ENCODE measurements at places on chromosomes 4 and X.

GRCh38 chr4:76748649-76749048, 149.3 kb downstream of the SOWAHB start:
- DNase-seq: no peak

DNA sequence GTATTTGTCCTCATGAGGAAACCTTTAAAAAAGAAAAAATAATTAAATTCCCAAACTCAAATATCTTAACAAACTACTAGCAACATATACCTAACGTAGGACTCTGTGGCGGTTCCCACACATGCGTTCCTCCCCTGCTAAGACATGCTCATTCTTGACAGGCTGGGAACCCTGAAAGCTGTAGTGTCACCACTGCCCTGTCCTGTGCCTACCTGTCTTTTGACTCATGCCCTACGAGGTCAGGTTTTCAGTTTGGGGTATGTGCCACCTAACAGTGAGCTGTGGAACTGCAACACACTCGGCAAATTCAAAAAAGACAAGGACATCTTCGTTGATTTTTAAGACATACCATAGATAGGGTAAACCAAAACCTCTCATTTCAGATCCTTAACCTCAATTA, 17.8 kb downstream of the IDS start:
- no peak for DNase-seq

DNA sequence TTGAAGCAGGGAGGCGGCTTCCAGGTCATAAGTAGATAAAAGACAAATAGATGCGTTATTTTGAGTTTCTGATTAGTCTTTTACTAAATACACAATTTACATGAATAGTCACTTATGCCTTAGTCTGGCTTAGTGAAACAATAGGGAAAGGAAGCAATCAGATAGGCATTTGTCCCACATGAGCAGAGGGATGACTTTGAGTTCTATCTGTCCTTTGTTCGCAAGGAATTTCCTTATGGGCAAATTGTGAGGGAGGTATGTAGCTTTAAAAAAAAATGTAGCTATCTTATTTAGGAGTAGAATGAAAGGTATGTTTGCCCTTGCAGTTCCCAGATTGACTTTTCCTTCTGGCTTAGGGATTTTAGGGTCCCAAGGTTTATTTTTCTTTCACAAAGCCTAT, 26.3 kb upstream of the ADH1C start:
- no peak for DNase-seq

- peak; percentile 41 for DNase-seq
Observed at GRCh38 chr4:150078579-150079080, 385 bp downstream of the DCLK2 start.

DNA sequence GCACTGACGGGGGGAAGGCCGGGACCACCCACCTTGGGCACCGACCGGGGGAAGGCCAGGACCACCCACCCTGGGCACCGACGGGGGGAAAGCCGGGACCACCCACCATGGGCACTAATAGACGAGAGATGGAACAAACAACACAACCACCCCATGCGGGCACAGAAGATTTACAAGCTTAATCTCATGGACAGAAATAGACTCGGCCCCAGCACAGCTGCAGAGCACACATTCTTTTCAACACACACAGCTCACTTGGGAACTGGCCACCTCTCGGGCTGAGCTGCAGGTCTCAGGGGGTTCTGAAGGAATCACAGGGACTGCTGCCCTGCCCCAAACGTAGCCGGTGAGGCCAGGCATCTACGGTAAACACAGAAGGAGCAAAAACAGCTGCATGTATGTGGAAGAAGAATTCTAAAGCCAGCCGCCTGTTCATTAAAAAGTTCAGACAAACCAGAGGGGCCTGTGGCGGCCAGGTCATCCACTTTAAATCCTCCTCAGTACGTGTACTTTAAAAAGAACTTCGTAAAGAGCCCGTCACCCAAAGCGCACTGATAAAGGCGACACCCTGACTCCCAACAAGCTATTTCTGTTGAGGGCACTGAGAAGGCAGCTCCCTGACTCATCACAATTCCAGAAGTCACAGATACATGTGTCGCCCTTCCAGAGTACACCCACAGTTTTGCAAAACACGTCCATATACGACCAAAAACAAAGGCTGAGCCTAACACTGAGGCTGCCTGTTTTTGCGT, 17.7 kb downstream of the PPP2R3B start:
- DNase-seq: no peak

DNA sequence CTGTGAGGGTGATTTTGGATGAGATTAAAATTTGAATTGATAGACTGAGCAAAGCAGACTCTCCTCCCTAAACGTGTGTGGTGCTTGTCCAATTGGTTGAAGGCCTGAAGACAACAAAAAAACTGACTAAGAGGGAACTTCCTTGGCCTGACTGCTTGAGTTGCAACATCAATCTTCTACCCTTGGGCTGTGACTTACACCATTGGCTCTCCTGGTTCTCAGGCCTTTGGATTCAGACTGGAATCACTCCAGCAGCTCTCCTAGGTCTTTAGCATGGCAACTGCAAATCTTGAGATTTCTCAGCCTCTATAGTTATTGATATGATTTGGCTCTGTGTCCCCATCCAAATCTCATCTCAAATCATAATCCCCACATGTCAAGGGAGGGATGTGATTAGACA, 49.7 kb upstream of the IGFBP7 start:
- DNase-seq: no peak

- DNase-seq: no peak
Observed at GRCh38 chr4:139639654-139640053, 26.0 kb upstream of the MGST2 start.

- no peak for DNase-seq
Observed at GRCh38 chr4:184838249-184839074, 12.7 kb upstream of the ACSL1 start.

DNA sequence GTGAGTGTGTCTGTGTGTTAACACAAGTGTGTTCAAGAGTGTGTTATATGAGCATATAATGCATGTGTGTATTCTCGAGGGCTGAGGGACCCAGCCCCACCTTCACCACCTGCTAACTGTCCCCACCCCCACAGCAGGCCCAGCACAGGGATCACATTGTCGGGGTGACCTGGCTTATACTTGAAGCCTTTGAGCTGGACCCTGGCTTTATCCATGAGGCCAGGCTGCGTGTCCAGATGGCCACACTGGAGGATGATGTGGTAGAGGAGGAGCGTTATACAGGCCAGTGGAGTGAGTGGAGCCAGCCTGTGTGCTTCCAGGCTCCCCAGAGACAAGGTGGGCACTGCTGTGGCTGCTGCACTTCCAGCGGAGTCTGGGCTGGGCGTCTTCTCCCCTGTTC, 7.6 kb downstream of the IL9R start:
- no peak for DNase-seq

GRCh38 chr4:116073051-116073450, 959.6 kb upstream of the NDST4 start:
- DNase-seq: no peak

GRCh38 chr4:86398187-86398586, 38.3 kb upstream of the MAPK10 start:
- no peak for DNase-seq

- no peak for DNase-seq
Observed at GRCh38 chrX:130264573-130264972, 4.1 kb downstream of the ZNF280C start.

DNA sequence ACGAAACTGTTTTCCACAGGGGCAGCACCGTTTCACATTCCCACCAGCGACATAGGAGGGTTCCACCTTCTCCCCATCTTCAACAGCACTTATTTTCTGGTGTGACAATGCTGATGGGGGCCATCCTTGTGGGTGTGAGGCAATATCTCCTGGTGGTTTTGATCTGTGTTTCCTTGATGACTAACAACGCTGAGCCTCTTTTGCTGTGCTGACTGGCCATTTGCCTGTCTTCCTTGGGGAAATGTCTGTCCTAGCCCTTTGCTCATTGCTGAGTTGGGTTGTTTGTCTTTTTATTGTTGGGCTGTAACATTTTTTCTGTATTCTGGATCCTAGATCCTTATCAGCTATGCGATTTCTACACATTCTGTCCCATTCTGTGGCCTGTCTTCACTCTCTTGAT, 33.7 kb downstream of the ATP2B3 start:
- DNase-seq: no peak

- DNase-seq: no peak
Observed at GRCh38 chr4:40227284-40227683, 30.5 kb downstream of the RHOH start.

DNA sequence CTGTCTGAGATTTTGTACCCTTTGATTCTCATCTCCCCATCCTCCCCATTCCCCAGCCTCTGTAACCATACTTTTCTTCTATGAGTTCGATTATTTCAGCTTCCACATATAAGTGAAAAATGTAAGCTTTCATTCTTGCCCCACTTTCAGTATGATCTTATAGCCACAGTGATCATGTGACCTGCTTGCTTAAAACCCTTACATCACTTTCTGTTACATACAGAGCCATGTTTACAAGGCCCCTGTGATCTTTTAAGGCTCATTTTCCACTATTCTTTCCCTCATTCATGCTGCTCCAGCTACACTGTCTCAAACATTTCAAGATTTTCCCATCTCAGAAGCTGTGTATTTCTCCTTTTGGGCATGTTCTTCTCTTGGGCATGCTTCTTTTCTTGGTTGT, 147.7 kb downstream of the DCK start:
- no peak for DNase-seq

Measured in DMS79 treated with DMSO at 0.1 percent for 48 hours (cell line).